ENCODE measurements at places on chromosomes 4 and X.
A peak's percentile ranks its signal among the peaks of the same experiment; 100 is the strongest.

DNA sequence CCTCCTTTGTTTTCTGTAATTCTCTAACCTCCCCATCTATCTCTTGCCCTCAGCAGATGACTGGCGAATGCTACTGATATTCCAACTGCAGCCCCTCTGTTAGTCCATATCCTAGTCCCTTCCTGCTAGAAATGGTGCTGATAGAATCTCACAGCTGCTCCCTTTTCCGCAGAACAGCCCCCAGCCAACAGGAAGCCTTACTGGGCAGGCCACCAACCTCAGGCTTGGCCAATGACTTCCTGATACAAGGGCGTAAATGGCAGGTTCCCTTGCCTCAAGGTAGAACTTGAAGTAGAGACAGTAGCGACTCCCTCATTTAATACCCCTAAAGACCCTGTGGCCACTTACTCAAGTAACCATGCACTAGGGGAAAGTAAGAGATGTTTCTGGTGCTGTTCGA, 26.7 kb upstream of the SLC2A9 start:
- no peak for DNase-seq

DNA sequence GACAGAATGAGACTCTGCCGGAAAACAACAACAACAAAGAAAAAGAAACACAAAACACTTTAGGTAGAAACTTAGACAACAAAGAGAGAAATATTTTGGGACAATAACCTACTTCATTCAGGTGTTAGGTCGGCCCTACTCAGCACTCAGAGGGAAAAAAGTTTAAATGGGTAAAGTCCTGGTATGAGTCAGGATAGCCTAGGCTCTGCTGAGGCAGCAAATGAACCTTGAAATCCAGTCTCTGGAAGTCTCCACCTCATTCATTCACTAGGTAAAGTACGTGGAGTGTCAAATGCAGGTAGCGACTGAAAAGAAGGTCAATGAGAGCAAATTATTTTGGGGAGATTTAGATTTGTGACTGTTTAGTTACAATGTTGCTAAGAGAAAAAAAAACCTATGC, 127.4 kb downstream of the FHDC1 start:
- DNase-seq, result no peak

DNA sequence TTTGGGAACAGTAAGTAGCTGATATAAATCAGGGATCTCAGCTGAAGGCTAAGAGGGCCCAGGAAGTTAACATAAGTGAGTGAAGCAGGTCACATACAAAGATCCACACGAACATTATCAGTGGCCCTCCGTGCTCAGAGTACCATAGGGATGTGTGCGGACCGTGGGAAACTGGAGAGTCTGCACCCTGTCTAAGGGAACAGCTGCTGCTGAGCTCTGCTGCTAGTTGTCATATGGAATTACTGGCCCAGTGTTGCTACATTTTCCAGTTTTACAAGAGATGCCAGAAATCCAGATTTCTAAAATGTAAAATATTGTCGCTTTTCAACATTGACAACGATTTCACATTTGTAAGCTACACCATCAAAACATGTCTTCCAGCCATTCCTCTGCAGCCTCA, 90.5 kb downstream of the RTL5 start:
- DNase-seq, result no peak

DNA sequence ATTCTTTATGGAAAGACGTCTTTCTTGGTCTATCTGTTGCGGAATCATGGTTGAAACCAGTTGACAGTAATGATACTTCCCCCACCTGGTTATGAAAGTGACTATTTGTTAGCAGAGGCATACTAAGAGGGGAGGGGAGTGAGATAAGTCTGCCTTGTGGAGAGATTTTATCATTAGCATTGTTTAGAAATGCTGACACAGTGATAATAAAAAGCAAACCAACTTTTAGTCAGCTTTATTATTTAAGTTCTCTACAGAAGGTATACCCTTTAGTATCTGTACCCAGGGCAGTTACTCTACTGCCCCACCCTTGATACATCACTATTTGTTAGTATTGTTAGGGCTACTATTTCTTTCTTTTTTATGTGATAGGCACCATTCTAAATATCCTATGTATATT, 26.9 kb upstream of the IL1RAPL2 start:
- no peak for DNase-seq

GRCh38 chr4:100754751-100755150, 236.9 kb upstream of the EMCN start:
- DNase-seq, result no peak

- DNase-seq, result no peak
These were observed 303.8 kb upstream of the KLF3 start for GRCh38 chr4:38360201-38360600.

DNA sequence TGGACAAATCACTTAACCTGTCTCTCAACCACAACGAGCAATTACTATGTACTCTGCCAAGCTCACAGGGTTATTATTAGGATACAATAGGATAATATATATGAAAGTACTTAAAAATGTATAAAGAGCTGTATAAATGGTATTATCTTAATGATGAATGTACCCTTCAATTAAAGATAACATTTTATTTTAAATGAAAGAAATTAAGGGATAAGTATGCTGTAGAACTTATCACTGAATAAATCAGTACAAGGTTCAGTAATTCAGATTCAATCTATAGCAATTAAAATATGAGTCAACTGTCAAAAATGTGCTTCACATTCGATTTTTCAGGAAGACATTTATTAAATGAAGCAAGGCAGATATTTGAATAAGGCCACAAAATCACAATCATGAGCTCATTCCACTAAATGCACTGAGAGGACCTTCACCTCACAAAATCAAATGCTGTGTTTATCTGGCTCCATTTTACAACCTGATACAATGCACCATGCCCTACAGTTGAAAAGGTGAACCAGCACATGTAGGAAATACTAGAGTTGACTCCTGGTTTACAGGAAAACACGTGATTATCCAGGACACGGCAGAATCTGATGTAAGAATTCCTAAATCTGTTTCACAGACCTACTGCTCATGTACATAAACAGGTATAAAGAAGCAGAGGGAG, 4.4 kb downstream of the LRCH2 start:
- no peak for DNase-seq

- DNase-seq, result no peak
These were observed 1076.8 kb downstream of the PDHA2 start for GRCh38 chr4:96916711-96917110.

GRCh38 chrX:124010157-124010556, 48.7 kb downstream of the STAG2 start:
- DNase-seq, result peak; percentile 3

GRCh38 chr4:172680691-172681090, 487.9 kb upstream of the GALNT7 start:
- DNase-seq, result no peak

- DNase-seq, result no peak
These were observed 109.9 kb downstream of the RAPGEF2 start for GRCh38 chr4:159212675-159213293.

DNA sequence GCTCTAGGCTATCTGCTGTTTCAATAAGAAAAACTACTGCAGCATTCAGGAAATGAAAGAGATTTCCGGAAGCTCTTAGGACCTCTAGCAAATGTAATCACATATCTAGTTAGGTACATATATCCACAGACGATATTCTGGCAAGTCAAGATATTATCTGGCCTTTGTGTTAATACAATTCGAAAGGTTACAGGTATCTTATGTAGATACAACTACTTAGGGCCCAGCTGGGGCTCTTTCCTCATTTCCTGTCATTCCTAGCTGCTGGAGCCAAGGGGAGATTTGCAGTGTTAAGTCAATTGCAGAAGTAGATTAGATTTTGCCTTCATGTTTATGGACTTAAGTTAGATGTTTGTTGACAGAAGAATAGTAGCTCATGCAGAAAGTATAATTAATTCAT, 299.5 kb downstream of the ARHGAP24 start:
- no peak for DNase-seq

DNA sequence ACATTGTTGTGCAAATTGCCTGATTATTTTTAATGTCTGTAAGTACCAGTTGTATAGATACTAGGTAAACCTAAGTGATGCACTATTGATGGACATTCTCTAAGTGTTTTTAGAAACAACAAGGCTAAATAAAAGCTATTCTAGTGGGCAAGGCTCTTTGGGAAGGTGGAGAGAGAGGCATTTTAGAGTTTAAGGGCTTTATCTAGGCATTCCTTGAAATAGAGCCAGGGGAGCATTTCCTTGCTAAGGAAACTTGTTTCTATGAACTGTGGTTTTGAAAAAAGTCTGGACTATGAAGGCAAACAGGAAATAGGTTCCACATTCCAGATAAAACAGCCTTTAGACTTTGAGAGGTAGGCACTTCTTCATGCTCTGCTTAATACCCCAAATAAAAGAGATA, 23.8 kb downstream of the BMX start:
- DNase-seq, result no peak

DNA sequence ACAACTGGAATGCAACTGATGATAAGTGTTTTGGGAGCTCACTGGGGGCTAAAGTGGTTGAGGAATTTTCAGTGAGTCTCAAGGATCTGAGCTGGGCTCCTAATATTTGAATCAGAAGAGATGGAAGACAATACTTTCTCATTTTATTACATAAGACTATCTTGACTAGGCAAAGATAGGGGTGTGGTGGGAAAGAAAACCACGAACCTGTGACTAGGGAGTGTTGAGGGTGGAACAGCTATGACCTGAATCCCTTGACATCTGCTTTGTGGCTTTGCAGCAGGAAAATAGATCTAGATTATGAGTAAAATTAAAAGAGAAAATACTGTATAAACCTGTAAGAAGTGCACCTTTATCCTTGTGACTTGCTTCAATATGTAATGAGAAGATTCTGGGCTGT, 295.1 kb upstream of the TEX13A start:
- DNase-seq, result peak; percentile 31

GRCh38 chr4:38829237-38829636, 24.6 kb upstream of the TLR1 start:
- DNase-seq, result no peak

DNA sequence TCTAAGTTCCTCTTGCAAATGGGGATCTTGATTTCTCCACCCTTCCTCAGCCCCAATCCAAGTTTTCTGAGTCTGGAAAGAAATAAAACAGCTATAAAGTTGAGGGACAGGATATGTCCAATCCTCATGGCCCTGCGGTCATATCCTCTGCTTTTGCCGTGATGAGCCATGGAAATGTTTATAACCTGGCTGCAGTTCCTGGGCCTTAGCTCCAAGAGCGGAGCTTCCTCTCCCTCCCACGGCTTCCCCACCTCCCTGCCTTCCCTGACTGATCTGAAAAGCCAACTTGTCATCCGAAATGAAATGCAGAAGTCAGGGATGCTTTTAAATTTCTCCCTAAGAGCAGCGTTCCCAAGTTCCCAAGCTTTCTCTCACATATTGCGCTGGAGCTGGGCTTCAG, 221.5 kb upstream of the SFRP2 start:
- peak; percentile 83 for DNase-seq
